Smooth muscle cell of the brain vasculature (primary cell): ENCODE measurements at places on chromosomes 4 and X.

GRCh38 chr4:54527532-54527931 is 130.2 kb upstream of the KIT start:
- no peak for DNase-seq

GRCh38 chr4:13821522-13821921 is 194.0 kb upstream of the BOD1L1 start:
- DNase-seq, result no peak

- DNase-seq, result no peak
These were observed 235.1 kb downstream of the CWH43 start for GRCh38 chr4:49221209-49221608.

GRCh38 chr4:76300012-76300411 is 6.5 kb upstream of the STBD1 start:
- no peak for DNase-seq

DNA sequence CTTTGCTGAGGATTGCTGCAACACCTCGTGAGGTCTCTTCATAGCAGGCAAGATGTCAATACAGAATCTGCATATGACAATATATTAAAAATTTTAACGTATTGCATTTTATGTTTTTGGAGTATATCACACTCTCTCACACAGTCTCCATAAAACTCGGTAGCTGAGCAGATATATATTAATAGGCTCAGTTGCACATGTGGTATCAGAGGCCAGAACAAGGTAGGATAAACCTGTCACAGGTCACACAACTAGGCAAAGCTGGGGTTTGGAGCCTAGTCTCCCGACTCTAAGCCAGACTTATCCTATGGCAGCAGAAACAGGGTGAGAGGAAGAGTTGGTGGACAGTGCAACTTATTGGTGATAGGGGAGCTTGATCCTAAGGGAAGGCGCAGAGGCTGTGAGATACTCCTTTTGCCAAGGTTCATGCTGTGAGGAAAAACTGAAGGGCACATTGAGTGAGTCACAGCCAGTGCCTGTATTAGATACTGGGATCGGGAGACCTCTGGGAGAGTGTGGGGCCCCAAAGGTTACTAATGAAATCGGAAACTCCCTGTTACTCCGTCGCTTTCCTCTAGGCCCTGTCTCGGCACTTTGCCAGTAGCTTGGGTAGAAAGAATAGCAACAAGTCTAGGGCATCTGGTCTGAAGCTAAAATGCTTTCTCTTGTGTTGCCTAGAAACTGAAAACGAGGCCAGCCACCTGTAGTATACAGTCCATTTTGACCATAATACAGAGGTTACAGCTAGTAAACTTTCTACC is 195.7 kb downstream of the ARHGAP10 start:
- DNase-seq, result peak; percentile 43

GRCh38 chr4:44660396-44660795 is 9.0 kb upstream of the YIPF7 start:
- DNase-seq, result no peak

DNA sequence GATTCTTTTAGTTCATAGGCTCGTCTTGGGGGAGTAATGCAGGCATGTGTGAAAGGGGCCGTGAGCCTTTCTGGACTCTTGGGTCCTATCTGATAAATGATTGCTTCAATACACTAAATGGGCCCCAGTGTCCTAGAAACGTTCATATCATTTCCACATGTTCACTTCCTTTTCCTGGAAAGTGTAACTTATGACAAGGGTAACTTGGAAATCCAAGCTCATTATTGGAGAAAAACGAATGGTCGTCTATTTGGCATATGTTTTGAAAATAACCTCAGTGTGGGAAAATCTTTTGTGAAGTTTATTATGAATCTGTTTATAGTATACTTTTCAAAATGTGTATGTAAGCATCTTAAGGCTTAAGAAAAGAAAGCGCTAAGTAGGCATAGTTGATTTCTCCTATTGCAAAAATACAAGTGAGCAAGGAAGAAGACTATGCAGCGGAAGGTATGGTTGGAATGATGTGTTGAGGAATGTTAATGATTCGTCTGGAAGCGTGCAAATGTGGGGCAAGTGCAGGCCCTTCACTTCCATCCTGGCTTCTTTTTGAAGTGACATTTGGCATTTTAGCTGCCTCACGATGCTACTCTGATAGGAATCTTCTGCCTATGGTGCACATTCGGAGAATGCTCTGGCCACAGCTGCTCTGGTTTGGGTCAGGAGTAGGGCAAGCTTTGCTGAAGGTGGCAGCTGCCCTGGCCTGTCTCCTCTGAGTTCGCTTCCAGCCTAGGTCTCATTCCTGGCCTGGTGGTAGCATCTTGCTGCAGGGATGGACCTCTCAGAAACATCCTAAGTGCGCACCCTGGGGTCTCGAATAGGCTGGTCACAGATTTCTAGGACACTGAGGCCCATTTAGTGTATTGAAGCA is 49.5 kb upstream of the STOX2 start:
- DNase-seq, result no peak

DNA sequence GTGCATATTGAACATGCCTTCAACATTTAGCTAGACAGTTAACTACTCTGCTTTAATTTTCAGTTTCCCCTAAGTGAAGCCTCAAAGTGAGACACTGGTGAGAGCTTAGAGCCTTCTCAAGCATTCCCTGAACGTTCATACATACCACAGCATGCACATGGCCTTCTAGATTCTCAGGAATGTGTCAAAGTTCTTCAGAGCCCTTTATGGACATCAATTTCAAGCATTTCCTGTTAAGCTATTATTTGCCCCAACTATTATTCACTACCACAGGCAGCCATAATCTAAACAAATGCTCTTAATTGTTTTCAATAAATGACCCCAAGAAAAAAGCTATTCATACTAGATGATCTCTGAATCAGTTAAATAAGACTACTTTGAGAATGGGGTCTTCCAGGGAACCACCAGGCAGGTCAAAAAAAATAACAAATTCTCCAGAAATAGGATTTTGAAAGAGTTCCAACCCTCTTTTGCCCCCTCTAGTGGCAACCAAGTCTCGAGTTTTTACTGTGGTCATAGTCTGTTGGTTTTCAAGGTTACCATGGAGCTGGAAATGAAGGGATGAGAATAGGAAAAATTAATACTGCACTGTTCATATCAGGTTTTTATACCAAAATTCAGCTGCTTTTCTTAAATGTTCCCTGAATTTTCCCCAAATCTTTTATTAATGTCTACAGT is 235.4 kb downstream of the RAB28 start:
- DNase-seq, result no peak

- DNase-seq, result no peak
These were observed 37.9 kb downstream of the RAB40AL start for GRCh38 chrX:102975016-102975415.

GRCh38 chrX:28626515-28626914 is 39.3 kb downstream of the IL1RAPL1 start:
- no peak for DNase-seq

DNA sequence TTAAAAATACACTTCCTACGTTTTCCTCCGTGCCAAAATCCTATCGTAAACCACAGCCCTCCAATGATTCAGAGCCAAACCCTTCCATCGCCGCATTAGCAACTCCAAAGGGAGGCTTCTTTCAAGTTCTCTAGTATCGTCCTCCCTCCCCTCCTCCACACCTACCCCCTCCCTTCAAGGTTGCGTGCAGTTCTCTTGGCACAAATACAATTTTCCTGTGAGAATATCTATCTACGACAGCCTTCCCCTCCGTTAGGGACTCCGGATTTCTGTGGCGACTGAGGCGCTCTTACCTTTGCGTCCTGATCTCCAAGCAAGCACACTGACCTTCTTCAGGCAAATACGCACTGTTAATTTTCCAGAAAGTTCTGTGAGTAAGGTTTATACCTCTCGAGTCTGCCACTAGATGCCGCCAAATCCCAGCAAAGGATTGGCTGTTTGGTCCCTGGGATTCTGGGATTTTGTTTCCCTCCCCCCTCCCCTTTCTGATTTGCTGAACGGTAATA is 1.2 kb upstream of the MORF4L2 start:
- DNase-seq, result peak; percentile 43

DNA sequence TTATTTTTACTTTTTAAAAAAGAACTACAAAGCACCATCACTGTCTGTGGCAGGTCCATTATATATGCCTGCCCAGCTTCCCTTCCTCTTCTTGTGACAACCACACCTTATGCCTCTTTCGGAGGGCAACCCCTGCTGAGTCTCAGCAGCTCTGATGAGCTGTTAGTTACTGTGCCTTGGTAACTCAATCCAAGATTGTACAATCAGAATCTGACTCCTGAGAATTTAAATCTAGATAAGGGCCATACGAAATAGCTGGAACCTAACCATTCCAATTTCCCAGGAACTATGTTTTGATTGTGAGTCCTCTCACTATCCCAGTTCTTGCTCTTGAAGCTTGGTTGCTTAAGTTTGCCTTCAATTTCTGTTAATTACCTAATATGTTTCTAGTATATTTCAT is 61.9 kb downstream of the ADAMTS3 start:
- DNase-seq, result no peak

- DNase-seq, result no peak
These were observed 134.6 kb downstream of the ASMT start for GRCh38 chrX:1749499-1749898.

- DNase-seq, result no peak
These were observed 30.4 kb downstream of the CLDN22 start for GRCh38 chr4:183289688-183290087.

DNA sequence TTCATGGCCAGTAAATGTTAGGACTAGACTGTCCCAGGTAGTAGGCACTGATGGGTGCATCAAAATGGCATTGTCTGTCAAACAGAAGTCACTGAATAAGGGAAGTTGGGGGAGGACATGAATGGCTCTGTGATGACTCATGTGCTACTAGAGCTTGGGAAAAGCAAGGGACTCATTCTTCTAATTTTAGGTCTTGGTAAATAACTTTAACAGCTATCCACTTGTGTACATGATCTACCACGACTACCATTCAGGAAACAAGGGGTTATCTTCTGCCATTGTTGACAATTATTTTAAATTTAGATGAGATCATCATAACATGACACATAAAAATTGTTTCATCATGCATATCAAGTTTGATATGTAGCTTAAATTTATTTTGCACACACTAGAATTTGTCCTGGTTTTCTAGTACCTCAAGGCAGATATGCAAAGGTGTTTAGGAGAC is 6.3 kb downstream of the AREG start:
- no peak for DNase-seq

- no peak for DNase-seq
These were observed 68.0 kb upstream of the TLR2 start for GRCh38 chr4:153616006-153616555.

DNA sequence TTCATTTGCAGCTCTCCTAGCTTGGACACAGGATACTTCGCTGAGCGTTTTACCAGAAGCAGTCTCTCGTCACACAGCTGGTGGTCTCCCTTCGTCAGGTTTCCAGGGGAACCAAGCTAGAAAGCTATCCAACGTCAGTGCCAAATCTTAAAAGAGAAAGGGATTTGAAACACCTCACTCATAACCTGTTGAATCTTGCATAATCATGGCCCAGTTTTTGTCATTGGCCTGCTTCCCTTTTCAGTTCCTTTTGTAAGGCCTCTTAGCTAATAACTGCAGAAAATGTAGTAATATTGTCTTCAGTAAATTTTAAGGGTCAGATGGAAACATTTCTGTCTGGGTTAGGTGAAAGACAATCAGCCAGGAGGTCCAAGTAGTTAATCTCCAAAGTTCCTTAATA is 22.0 kb downstream of the RAB39B start:
- no peak for DNase-seq

DNA sequence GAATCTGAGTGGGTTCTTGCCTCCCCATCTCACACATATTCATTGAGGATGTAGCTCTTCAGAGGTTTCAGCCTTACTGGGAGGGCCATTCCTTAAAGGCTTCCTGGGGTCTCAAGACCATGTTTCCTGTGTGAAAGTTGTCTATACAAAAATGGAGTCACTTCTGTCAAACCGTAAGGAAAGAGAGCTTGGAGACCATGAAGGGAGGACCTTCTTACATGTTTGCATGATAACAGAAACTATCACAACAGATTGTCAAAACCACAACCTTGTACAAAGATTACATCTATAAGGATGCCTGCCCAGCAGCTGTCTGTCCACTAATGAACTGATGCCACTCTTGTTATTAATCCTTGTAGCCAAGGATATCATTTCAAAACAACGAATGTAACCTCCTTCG is 139.3 kb downstream of the PDE5A start:
- DNase-seq, result no peak

DNA sequence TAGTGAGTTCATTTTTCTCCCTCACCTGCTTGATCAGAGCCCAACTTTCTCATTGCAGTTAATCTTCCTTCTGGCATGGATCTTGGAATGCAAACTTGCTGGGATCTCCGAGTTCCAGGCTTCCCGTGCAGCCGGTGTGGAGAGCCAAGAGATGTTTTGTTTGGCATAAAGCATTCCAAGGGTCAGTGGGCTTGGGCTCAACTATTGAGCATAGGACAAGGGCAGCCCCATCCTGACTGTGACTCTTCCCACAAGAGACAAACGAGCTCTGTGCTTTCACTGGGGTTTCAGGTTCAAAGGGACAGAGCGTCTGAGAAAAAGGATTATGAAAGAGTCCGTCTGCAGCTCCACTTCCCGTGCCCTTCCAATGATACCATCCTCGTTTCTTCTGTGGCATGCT is 10.5 kb downstream of the TLR7 start:
- no peak for DNase-seq

DNA sequence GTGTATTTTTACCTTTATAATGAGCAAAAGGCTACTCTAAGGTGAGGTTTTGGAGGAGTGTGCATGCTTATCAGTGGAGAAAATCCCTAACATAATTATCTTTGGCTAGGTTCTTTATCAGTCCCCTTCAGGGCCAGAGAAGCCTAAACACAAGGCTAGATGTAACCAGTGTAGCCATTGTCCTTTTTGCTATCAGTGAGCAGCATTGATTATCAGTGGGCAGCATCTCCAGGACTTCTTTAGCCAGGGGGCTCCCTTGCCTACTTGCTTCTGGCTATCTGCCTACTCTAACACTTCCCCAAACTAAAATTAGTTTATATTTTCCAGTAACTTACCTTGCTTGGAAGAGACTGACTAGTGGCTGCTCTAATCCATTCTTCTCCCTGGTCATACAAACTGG is 595.6 kb downstream of the TRAM1L1 start:
- DNase-seq, result no peak

DNA sequence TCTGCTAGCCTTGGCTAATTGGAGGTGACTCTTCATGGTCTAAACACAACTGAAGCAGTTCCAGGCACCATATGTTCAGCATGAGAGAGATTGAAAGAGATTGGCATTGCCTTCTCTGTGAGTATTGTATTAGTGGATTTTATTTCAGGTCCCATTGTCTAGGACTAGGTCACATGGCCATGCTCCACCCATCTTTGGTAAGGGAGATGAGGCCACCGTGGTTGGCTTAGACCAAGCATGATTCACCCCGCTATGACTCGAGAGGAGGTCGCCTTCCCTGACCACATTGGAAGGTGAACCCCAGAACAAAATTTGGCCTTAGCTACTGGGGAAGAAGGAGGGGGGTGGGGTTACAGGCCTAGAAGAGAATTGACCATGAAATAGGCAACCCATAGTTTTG is 109.9 kb upstream of the BCOR start:
- no peak for DNase-seq

- no peak for DNase-seq
These were observed 50.8 kb downstream of the CBLL2 start for GRCh38 chrX:22323541-22323940.

DNA sequence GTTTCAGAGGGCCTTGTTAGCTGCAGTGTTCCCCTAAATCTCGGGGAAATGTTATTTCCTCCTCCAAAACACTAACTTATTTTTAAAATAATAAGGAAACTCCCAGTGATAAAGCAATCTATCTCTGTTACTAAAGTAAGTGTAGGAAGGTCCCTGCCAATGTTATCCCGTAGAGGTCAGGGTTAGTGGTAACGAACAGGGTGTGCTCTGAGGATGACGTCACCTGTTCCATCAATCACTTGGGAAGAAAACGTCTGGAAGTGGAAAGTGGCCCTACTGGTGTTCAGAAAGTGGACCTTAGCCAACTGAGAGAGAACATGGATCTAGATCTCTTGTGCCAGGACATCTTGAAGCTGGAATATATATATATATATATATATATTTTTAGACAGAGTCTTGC is 249.5 kb downstream of the BCOR start:
- DNase-seq, result no peak
